ENCODE measurements at places on chromosomes 2 and 18.

DNA sequence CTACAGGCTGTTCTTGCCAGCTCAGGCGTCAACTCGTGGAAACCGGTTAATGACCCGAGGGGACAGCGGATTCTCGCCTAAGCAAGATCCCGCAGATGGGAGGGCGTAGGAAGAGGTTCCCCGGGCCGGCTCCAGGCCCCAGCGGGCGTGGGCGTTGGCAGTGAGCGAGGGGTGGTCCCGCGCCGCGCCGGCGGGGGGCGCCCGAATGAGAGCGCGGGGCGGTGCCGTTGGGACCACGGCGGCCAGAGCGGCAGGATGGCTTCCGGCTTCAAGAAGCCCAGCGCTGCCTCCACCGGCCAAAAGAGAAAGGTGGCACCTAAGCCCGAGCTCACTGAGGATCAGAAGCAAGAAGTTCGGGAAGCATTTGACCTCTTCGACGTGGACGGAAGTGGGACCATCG is at the start of gene CETN1:
TSS of gene CETN1 (plus strand) at position 227 of the 400 bp plus-strand sequence. CDS start at position 256, 29 bp downstream.
- no peak for DNase-seq

DNA sequence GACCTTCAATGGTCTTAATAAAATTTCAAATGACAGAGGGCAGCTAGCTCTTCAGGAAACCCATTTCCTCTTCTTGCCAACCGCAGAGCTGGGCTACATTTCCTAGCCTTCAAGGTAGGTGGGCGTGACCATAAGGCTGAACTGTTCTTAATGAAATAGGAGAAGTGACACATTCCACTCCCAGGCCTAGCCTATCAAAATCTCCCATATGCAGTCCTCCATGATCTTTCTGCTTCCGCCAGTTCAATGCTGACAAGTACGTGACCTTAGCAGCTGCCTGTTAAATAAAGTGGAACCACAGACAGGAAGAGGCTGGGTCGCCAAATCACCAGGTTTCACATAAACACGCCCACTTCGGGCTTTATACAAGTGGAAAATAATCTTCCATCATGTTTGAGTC is 13.2 kb downstream of the SERPINE2 start:
- peak; percentile 19 for DNase-seq

DNA sequence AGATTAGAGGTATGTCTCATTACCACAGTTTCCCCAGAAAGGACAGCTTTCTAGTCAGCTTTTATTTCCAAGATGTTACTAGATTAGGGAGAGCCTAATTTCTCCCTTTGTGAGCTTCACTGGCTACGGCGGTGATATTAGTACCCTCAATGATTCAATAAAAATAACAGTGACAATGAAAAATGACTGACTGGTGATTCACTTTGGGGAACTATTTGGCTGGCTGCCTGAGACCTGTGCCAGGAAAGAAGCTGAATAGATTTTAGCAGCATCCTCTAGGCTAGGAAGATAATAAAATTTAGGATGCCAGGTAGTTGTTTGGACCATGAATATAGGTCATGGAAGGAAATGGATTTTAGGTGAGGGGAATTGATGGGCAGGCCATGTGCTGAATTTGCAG is 178.7 kb downstream of the FMNL2 start:
- no peak for DNase-seq

DNA sequence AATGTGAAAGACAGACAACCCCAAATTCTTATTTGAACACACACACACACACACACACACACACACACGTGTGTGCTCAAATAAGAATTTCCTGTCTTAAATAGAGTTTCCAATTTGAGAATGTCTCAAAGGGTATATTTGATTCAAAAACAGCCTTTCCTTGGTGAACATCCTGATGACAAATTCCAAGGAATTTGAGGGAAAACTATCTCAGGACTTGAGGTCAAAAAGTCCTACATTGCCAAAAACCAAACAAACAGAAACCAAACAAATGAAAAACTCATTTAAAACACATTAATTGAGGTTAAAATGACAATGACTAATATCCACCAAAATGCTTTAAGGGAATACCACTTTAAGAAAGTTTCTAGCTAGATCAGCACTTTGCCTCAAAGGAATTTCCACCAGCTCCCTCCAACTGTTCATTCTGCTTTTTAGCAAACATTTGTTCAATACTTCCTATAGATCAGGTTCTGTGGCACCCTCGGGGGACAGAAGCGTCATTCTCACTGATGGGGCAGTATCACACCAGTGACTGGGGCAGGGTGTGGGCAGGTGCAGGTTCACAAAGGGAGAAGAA is 232.1 kb upstream of the TRIB2 start:
- no peak for DNase-seq

DNA sequence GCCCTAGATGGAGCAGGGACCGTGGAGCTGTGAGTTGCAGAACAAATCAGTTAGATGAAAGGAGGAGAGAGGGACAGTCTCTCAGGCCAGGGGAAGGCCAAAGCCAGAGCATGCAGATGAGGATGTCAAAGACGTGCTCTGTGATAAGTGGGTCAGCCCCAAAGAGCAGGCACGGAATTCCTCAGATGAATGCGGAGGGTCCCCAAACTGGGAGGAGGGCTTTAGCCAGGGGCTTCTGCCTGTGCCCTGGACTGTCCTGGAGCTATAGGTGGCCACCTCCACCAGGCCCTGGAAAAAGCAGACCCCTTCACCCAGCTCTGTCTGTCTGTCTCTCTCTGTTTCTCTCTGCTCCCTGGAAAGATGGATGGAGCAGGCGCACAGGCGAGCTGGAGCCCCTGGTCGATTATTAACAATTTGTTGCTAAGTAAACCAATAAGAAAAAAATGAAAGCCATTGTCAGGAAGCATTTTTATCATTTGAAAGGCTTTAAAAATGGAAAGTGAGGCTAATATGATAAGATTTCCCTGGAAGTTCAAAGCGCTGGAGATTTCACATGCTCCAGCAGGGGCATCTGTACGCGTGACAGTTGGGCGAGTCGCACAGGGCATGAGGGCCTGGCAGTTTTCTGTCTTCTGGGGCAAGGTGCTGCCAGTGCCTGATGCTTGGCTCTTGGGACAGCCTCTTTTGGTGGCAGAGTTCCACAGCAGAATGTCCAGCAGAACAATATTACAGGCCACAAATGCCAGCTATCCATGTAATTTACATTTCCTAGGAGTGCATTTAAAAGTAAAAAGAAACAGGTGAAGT is 241.0 kb downstream of the GLI2 start:
- DNase-seq: no peak

DNA sequence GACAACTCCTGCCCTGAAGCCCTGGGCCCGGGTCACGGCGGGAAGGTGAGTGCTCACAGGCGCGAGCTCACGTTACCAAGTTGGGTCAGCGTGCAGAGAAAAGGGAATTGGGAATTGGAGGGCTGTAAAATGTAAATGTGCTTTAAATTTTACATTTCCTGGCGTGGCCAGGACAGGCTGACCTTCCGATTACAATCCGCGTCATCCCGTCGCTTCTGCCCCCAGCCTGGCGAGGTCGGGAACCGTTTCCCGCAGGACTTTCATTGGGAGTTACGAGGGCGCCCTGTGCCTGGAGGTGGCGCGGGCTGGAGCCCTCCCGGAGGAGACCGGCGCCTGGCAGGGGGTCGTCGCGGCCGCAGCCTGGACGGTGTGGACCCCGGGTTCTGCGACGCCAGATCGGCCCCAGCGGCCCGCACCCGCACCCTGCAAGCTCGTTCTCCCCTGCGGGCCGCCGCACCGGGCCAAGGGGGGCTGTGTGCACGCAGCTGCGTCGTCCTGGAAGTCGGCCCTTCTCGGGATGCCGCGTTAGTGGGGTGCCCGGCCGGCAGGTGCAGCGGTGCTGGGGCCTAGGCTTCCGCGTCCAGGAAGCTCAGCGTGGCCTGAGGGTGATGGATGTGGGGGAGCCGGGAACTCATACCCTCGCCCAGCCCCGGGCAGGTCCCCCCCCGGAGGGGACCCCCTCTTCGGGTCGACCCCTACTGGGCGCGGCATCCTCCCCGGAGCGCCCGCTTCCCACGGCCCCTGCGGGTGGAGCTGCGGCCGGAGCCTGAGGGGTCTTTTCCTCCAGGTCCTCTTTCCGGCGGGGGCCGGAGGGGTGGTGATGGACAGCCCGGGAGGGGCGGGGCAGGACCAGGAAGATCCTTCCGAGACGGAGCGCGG is 63.9 kb downstream of the LRRFIP1 start:
- no peak for DNase-seq

DNA sequence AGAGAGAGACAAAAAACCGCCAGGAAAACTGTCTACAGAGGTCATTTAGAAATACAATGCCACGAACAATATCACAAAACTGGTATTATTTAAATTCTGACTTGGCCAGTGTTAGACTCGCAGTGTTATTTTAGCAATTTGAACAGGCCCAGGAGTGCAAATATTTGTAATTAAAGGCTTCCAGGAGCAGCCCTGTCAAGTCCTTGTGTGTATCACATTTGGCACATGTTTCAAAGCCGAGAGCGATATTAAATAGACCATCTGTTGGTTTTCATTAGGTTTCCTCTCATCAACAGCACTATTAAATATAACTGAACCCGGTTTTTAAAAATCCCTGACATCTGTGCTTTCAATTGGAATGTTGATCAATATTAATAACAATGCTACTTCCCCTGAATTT is 656.9 kb downstream of the TSN start:
- no peak for DNase-seq

GRCh38 chr2:224778474-224778877 is 62.3 kb upstream of the CCDC195 start:
- peak; percentile 6 for DNase-seq

DNA sequence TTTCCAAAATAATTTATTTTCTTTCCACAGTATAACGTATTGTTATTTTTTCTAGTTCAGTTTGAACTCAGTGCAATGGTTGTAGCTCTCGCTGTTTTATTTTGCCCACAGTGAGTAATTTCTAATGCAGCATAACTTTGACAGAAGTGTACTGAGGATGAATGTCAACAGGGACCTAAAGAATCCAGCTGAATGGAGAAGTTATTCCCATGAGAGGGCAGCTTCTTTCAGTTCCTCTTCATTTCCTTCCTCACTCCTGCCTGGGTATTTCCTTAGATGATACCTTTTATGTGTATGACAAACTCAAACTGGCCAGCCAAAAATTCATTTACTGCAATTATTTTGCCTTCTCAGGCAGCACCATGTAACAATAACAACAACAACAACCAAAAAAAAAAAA is 1223.1 kb upstream of the ZEB2 start:
- no peak for DNase-seq

DNA sequence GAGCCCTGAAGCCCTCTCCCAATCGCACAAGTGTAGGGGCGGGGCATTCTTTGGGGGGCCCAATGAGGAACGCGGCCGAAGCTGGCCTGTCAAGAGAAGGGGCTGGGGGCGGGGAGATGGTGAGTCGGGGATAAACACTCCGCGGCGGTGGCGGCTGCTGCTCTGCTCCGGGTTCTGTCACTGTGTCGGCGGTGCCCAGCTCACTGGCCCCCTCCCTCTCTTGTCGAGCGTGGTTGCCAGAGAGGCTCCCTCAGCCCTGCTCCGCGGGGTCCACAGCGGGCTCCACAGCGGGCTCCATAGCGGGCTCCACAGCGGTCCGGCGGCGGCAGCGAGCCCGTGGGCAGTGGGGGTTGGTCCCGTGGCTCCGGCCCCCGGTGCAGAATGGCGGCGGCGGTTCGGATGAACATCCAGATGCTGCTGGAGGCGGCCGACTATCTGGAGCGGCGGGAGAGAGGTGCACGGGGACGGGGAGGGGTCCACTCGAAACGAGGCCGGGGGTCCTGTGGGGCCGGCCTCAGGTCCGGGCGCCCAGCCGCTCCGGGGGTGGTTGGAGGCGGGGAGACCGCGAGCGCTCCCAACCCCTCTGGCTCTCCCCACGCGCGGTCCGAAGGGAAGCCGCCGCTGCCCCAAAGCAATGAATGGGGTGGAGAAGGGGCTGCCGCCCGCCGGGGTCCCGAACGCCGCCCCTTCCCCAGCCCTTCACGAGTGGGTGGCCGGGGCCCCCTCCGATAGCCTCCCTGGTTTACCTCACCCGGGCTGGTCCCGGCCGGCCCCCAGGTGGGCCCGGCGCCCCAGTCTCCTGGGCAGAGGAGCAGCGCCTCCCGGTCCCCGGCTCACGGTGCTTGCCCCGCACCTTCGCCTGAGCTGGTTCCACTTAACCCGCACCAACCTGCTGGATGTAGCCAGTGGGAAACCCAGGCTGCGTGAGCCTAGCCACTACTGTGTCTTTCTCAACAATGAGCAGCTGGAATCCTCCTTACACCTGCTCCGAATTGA is at the start of gene MXD1:
TSS of gene MXD1 (plus strand) at position 160 of the 996 bp plus-strand sequence. CDS start at position 382, 222 bp downstream.
- no peak for DNase-seq

GRCh38 chr18:78622907-78623541 is 356.6 kb upstream of the SALL3 start:
- DNase-seq: no peak

- no peak for DNase-seq
These were observed 46.4 kb downstream of the TCF4 start for GRCh38 chr18:55541571-55541970.

DNA sequence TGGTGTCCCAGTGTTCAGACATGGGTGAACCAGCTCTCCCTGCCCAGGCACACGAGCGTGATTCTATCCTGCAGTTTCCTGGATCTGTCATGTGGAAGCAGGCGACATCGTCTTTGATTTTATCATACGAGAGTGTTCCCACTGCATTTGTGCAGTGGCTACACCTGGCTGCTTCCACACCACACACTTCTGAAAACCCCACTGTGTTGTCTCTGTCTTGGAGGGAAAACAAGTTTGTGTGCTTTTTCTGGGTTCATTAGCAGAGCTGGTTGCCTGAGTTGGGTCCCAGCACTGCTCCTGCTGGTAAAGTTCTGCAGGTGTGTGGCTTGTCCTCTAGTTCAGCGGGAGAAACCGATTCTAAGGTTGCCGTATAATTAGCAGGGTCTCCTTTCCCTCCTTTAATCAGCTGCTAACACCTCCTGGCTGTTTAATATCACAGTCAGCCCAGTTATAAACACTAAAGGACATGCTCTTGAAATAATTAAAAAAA is 58.5 kb upstream of the TWIST2 start:
- DNase-seq: no peak

- peak; percentile 45 for DNase-seq
These were observed 158.6 kb upstream of the RBMS1 start for GRCh38 chr2:160652236-160652635.

- no peak for DNase-seq
These were observed 146.0 kb upstream of the CYP26B1 start for GRCh38 chr2:72293620-72294019.

DNA sequence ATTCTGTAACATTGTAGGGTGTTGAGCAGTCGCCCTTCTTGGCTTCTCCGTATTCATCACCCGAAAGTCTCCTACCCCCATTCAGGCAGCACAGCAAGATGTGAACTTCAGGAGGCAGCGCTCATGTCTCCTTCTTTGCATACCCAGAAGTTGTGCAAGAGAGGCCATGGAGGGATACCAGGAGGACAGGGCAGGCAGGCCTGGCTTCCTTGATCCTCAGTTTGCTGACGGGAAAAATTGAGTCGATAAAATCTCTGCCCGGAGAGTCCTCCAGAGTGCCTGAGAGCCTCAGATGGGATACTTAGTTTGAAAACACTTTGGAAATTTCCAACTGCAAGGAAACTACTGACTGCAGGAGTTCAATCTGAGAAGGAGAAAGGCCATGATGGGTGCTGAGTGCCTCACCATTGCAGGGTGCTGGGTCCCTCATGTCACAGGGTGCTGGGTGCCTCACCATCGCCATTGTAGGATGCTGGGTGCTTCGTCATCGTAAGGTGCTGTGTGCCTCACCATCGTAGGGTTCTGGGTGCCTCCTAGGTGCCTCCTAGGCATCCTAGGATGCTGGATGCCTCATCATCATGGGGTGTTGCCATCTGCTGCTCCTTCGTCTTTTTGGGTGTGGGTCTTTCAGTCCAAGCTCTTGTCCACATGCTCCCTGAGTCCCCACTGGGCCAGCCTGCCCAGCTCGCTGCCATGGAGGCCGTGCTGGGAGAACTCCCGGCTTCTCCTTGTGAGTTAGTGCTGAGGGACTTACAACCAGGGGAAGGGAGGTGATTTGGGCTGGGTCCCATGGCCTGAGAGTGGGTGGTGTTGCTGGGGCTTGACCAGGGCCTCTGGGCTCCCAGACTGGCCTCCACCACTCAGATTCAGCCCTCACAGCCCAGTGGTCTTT is 162.4 kb downstream of the DDX1 start:
- no peak for DNase-seq

All from T-helper 22 cell (primary cell).